Activated CD4-positive, alpha-beta T cell treated with anti-CD3 and anti-CD28 coated beads, Interleukin-2, amount 10 ng/mL, durations not matched to agents 7 days and 5 days (primary cell): ENCODE measurements at places on chromosomes 2 and 18. TPM values are rescaled to one million over a fixed set of nuclear protein-coding genes. Genes with fewer than 3 reads are reported as not detected.

Gene INHA
- total RNA-seq, result not detected

GRCh38 chr2:46257476-46257875, 39.7 kb upstream of the EPAS1 start:
- peaks cover 2% of the 10 kb centered on the region for H3K27me3 ChIP-seq
- H3K27ac ChIP-seq, result no peak overlapping the region
- H3K4me3 ChIP-seq, result no peak overlapping the region

- no peaks in the 10 kb centered on the region for H3K27me3 ChIP-seq
- DNase-seq, result no peak
- H3K4me3 ChIP-seq, result no peak overlapping the region
- no peak overlapping the region for H3K27ac ChIP-seq
- H3K36me3 ChIP-seq, result no peaks in the 10 kb centered on the region
Measured at GRCh38 chr18:10314066-10314465, 140.4 kb upstream of the APCDD1 start.

DNA sequence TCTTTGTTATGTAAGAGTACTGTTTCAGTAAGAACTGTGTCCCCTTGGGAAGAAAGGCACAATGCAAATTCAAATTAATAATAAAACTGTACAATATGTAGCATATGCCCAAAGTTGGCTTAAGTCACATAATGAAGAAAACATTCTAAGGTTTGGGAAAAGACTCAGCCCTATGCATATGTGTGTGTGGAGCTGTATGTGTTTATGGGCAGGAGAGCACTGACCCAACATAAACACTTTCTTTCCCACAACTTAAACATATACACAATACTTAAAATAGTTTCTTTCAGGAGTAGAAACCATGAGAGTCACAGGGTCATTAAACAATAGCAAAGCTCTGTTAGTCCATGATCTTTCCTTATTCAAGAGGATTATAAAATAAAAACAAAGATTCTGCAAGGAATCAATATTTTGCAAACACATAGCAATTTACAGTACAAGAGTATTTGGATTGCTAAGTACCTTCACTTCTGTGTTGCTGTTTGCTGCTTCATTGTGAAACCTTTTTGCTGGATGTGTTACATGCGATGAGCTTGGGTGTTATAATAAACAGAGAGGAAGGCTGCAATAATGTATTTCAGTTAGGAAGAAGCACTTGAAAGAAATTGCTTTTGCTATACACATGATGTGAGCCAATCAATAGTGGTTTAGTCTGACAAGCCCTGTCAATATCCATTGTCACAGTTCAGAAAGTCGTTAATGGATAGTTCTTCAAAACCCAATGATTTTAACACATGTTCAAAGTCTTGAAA, 347.3 kb downstream of the ARHGAP15 start:
- H3K27me3 ChIP-seq, result no peaks in the 10 kb centered on the region
- peaks cover 11% of the 10 kb centered on the region for H3K4me1 ChIP-seq

- H3K36me3 ChIP-seq, result no peaks in the 10 kb centered on the region
- no peak overlapping the region for H3K27ac ChIP-seq
- H3K27me3 ChIP-seq, result peaks cover 6% of the 10 kb centered on the region
- H3K4me3 ChIP-seq, result no peak overlapping the region
Measured at GRCh38 chr2:16678964-16679363, 13.3 kb upstream of the CYRIA start.
